ENCODE measurements at places on chromosomes 1 and 21.

GRCh38 chr1:200488375-200489165 is 78.7 kb upstream of the ZNF281 start:
- peak; percentile 83 for DNase-seq

- DNase-seq, result no peak
These were observed 39.6 kb downstream of the ALG6 start for GRCh38 chr1:63407002-63407401.

GRCh38 chr21:42997053-42997452 is 22.7 kb downstream of the PKNOX1 start:
- DNase-seq, result peak; percentile 90

DNA sequence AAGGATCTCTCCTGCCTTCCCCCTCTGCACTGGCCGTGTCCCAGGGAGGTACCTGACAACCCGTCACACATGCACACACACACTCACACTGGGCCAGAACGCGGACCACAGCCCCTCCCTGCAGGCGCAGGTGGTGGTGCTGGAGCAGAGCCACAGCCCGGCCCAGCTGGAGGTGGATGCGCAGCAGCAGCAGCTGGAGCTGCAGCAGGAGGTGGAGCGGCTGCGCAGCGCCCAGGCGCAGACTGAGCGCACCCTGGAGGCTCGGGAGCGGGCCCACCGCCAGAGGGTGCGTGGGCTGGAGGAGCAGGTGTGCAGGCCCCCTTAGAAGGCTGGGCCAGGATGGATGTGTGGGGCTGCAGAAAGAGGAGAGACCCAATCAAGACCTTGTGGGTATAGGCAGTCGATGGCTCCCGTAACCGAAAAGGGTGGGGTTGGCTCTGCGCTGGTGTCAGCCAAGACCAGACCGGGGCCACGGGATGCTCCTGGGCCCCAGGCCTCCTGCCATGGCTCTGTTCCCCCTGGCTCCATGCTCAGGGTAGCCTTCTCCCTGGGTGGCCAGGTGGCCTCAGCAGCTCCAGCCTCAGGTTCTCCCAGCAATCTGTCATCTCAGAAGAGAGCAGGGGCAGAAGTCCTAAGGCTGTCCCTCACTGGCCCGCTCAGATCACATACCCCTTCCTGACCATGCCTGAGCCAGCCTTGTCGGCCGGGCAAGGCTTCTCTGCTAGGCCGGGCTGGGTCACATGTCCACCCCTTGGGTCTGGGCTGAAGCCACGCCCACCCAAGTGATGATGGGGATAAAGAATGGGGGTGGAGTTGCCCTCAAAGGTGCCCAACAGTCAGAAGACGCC is 8.9 kb downstream of the MFAP2 start:
- peak; percentile 64 for DNase-seq

DNA sequence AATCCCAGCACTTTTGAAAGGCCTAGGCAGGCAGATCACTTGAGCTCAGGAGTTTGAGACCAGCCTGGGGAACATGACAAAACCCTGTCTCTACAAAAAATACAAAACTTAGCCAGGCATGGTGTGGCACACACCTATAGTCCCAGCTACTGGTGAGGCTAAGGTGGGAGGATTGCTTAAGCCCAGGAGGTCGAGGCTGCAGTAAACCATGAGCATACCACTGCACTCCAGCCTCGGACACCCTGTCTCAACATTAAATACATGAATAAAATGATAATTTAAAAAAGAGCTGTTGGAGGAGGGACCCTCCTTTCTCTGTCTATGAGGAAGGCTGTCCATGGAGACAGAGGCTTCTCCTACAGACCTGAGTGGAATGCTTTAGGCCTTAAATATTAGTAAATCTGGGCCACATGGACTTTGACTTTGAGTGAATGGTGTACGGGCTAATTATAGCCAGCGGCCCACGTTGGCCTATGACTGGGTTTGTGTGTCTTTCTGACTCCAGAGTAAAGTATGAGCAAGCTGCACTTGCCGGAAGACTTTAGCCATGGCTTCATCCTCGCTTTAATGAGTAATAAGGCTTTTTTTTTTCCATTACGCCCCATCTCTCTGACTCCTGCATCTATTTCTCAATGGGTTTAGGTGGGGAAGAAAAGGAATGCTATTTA is 21.3 kb downstream of the RAB3B start:
- DNase-seq, result peak; percentile 91

DNA sequence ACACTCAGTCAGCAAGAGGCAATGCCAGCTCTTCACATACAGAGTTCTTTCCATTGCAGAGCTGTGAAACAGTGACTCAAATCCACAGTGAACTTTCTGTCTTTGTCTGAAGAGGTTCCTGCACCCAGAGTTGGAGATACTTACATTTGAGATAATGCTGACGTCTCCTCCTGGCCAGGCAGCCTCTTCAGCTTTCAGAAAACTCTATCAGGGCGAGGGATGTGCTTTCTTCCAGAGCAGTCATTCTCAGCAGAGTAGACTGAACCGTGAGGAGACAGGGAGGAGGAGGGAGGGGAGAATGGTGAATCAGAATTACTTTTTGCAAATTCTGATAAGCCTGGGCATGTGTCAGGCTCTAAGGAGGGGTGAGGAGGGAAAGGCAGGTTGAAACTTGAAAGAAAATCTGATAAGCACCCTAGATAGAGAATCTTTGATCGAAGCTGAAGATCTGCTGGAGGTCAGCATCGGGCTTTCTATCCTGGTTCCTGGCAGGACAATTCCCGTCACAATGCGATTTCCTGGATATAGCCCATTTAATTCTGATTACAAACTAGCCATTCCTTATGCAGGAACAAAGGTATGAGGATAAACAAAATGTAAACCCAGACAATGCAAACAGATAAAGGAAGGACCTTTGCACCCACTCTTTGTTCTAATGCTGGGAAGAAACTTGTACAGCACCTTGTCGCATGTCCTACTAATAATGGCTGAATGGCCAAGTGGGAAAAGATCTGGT is 18.9 kb upstream of the NID1 start:
- DNase-seq, result no peak

DNA sequence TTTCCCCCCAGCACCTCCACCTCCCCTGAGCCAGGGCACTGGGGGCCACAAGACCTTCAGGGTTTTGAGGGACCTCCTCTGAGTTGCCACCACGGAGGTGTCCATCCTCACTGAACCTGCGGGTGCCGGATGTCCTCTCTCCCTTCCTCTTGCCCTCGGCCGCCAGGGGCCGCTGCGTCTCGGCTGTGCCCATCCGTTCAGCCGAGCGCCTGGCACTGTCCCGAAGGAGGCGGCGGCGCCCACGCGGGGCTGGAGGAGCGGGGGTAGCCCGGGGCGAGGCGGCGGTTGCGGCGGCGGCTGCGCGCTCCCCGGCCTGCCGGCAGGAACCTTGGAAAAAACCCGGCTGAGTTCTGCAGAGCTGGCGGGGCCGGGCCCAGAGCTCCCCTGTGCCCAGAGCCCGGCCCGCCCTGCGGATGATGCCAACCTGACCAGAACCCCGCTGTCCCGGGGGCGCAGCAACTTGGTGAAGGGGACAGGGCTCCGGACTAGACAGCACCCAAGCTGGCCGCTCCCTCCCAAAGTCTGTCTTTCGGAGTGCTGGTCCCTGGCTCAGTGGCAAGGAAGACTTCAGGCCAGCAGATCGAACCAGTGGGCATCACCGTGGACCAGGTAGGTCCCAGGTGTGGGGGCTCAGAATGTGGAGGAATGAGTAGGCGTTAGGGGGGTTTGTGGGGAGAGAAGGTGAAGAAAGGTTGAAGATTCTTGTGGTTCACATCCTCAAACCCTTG is 3.7 kb upstream of the PPM1J start:
- DNase-seq, result peak; percentile 93

DNA sequence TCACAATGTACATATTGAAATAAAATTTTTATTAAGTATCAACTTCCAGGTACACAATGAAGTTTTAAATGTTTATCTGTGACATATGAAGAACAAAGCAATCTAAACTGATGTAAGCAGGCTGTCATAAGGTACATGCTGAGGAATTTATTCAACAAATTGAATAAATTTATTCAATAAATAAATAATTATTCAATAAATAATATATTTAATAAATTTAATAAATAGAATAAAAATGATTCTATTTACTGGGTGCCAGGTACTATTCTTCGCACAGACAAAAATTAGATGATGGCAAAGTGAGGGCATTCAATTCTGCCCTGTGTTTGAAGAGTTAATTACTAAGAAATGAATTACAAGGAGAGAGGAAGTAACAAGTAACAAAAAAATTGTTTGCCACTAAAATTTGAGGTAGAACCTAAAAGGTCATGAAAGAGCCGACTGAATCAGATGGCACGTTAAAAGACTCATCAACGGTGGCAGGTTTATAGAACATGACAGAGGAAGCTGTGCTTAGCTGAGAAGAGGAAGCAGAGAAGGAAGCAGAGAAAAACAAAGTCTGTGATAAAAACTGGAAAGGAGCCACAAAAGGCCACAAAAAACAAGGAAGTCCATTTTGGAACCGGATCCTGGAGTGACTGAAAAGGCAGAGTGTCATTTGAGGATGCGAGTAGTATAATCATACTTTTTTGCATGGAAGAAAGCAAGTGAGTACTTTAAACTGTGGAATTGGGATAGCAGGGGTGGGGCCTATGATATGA is 2.2 kb upstream of the USP24 start:
- no peak for DNase-seq

GRCh38 chr1:231666937-231667608 is 40.5 kb downstream of the DISC1 start:
- DNase-seq, result no peak

- no peak for DNase-seq
These were observed 12.0 kb downstream of the SLAMF8 start for GRCh38 chr1:159838715-159839114.

DNA sequence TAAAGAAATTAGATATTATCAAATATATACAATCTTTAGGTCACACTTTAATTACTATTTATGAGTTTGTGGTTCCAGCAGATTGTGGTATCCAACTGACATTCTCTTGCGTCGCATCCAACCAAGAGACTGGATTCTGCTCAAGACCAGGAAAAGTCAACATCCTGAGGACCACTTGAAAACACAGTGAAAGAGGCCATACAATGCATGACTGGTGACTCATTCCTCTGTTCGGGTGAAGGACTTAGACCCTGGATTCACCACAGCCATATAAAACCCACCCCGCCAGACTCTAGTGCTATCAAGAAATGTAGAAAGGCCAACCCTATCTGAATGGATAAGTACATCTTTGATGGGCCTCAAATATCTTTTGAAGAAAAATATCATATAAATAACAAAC is 14.5 kb upstream of the CFHR4 start:
- no peak for DNase-seq

GRCh38 chr1:85692730-85693314 is 15.4 kb downstream of the ZNHIT6 start:
- DNase-seq, result peak; percentile 52

GRCh38 chr1:115113766-115114165 is 24.5 kb upstream of the TSPAN2 start:
- DNase-seq, result peak; percentile 63

DNA sequence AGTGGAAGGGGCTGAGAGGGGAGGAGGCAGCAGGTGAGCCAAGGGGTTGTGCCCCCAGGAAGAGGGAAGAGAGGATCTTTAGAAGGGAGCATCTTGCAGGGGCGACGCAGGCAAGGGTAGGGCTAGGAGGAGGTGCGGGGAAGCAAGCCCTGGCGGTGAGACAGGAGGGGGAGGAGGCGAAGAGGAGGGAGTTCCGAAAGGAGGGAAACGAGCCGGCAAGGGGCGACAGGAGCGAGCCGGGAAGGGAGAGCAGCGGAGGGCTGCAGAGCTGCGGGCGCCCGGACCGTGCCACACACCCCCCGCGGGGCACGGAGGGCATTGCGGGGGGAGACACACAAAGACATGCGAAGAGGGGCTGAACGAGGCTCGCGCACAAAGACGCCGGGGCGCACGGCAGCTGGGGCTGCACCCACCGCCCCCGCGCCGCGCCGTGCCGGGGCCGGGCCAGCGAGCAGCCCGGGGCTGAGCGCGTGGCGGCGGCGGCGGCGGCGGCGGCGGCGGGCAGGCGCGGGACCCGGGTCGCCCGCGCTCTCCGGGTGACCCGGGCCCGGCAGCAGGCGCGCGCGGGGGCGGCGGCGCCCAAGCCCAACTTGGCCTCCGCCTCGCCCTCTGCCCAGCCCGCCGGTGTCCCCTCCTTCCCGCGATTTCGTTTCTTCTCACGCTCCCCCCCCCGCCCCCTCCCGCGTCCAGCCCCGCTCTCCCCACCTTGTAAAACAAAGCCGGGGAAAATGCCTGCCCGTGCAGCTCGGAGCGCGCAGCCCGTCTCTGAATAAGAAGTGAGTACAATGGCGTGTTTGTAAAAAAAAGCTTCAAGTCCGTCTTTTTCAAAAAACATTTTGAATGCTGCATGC is at the start of gene KCNK2:
Gene KCNK2, plus strand, starts transcription at position 206 of the 851 bp plus-strand sequence. CDS start 649 bp downstream, outside the sequence.
- DNase-seq, result peak; percentile 72

- DNase-seq, result no peak
These were observed 107.6 kb downstream of the GALNT2 start for GRCh38 chr1:230174471-230175162.

DNA sequence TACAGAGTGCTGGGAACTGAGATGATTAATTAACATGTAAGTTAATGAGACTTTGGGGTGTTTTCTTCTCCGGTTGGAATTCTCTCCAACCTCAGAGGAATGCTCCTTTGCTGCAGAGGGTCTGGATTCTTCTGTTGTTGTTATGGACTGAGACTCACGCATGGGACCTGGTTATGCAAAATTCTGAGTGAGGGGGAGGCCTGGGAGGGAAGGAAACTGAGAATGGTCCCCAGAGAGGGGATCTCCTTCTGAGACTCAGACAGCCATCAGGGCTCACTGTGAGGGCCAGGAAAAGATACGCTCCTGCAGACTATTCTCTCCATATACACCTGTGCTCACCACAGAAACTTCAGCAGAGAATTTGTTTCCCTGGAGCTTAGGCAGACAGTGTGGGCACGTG is 56.3 kb downstream of the HTR6 start:
- DNase-seq, result no peak

DNA sequence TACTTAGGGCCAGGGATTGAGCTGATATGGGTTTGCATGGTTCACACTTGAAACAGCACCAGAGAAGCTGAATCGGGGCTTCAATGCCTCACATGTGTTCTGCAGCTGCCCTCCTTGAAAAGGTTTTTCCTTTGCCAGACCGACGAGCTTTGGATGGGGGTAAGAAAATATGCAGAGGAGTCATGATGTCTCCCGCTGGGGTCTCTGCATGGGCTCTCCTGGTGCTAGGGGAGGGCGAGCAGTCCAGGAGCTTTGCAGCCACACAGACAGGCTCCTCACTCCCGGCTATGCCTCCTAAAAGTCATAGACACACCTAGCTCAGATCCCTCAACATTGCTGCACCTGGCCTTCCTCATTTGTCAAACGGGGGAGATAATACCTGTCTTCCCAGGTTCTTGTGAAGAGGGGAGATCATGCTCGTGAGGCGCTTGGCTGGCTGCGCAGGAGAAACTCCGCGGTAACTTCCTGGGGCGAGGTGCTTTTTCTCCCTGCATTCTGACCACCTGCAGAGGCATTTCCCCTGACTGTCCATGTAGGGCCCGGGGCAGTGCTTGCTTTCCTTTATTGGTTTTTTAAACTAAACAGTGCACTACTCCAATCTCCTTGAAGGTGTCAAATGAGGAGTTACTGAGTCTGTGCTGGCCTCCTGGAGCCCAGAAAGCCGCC is 112.4 kb downstream of the PLXNA2 start:
- DNase-seq, result no peak

DNA sequence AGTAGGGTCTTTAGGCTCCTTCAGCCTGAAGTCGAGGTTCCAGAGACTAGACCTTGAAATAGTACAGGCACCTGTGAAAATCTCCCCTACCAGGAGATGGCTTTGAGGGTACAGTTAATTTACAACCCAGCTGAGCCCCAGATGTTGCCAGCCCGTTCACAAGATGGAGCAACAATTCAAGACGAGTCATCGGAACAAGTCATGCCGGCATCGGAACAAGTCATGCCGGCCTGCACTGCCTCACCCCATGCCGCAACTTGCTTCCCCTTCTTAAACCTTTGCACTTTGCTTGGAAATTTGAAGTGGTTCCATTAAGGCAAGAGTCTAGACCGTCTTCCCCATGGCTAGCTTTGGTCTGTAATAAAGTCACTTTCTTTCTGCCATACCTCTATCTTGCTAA is 16.0 kb downstream of the HHAT start:
- no peak for DNase-seq
